ENCODE measurements at places on chromosomes 12 and 14. TPM values are rescaled to one million over a fixed set of nuclear protein-coding genes. Genes with fewer than 3 reads are reported as not detected.

GRCh38 chr12:61781021-61781581, 479.1 kb upstream of the USP15 start:
- no peak for DNase-seq

DNA sequence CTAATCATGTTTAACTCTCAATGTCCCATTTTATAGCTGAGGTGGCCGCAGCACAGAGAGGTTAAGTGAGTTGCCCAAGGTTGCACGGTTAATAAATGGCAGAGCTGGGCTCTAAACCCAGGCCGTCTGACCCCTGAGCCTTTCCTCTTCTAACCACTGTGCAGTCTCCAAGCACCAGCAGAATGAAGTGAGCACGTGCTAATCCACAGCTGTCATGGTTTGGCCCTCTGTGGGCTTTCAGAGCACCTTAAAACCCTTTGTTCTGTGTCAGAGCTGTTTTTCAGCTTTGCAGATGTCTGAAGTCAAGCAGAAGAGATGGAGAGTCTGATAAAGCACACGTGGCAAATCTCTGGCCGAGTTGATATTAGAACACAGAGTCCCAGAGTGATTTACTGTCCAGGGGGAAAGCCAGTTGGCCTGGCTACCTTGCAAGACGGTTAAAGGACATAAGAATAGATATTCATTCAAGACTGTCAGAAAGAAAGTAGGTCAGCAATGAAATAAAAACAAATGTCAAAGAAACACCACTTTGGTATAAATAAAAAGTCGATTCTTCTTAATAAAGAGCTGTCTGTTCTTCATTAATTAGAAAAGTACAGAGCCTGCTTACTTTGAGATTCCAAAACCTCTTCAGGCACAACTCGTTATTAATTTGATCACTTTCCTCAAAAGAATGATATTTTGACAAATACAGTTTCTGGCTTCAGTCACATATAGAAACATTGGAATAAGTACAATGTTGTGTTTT, 107.3 kb downstream of the CRADD start:
- DNase-seq = no peak

DNA sequence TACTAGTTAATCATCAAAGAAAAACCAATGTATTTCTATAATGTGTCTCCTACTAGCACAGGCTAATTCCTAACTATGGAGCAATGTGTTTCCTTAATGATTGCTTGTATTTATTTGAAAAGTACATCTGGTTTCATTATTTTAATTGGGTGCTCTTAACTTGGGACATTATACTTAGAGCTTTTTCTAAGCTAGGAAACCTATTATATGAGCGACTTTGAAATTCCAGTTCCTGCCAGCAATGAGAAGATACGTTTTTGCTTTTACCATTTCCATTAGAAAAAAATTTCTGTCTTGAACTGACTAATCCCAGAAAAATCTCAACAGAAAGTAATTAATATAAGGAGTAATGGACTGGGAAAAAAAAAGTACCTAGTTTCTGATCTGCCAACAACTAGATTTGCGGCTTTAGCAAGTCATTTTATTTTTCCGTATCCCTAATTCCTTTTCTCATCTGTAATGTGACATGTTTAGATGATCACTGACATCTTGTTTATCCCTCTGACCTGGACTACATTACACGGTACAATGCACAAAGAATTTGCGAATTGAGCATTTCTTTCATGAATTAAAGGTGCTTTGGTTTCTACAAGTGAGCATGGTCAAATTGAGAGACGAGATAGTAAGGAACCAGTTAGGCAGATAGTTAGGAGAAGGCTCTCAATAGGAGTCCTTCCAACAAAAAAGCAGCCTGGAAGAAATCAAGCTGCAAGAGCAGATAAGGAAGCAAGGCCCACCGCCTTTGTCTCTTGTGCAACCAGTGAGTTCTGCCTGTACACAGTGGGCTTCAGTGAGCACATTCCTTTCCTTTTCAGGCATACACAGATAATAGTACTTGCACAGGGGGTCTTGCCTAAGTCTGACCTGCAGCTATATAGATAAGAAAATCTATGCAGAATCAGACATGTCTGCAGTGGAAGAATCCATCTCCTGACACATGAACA, 1765.0 kb upstream of the FLRT2 start:
- DNase-seq = no peak

DNA sequence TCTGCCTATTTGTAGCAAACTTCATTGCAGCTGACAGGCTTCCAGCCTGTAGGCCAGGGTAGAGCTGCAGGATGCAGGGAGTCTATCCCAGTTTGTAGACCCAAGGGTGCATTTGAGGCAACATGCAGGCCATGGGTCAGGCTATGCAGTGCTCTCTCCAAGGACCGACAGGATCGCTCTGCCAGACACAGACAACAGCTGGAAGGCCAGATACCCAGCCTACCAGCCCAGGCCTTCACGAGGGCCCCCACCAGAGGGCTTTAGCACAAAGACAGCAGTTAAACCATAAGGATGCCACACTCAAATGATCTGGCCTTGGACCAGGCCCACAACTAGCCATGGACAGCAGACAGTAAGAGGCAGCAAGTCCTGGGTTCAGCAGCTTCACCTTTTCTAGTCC, 10.3 kb downstream of the KCTD10 start:
- DNase-seq = no peak

- peak; percentile 44 for DNase-seq
These were observed 745 bp downstream of the CDCA4 start for GRCh38 chr14:105019861-105020814.

- no peak for DNase-seq
These were observed 298.1 kb downstream of the EGLN3 start for GRCh38 chr14:33652566-33653307.

DNA sequence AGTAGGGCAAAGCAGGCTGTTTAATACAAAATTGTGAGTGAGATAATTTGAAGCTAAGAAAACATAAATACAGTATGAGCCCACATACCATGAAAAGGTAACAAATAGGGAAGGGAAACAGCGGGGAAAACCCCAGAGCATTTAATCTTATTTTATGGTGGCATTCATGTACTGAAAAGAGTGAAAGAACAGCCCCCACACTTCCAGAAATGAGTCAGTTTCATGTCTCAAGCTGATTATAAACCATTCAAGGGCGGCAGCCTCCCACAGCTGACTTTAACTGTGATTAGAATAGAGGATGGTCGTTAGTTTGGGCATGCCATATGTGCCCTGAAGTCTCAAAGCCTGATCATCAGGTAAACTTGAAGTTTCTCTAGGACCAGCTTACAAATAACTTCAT, 64.5 kb downstream of the FOXG1 start:
- DNase-seq = no peak

- DNase-seq = no peak
These were observed 376.5 kb downstream of the C12orf75 start for GRCh38 chr12:105706973-105707334.

DNA sequence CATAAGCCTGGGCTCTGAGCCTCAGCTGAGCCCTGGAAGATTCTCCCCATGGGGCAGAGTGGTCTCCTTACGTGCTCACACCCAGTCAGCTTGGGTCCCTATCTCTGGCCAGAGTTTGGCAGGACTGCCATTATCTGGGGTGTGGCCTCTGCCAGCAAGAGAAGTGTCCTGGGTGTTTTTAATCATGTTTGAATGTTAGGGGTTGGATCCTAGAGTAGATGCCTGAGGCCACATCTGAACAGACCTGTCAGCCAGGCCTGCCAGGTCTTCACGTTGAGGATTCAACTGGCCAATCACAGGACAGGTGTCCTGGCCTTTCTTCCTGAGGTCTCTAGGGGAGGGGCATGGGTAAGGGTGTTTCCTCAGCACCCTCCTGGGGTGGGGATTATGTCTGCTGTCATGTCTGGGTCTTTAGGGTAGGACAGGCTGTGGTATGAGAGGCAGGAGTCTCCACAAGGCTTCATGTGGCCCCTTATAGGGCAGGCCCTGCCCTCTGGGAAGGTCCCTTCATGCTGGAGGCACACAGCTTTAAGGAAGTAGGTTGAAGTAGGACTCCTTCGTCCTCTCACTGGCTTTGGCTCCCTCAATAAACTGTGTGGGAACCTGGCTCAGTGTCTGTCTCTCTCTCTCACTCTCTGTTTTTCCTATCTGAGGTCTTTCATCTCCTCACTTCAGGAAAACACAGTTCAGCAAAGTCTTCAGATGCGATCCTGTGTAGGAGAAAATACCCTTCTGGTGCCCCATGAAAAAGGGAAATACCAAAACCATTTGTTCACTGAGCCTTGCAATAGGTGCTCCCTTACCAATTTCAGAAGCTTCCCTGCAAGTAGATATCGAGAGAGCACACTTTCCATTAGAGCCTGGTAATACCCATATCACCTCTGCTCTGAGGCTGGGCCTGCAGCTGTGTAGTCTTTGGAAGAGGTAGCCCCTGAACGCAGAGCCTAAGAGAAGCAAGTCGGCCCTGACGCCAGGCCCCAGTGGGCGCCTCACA, 6.7 kb upstream of the FITM1 start:
- no peak for DNase-seq

GRCh38 chr14:64891839-64892375, 12.2 kb upstream of the SPTB start:
- DNase-seq = no peak

Gene KRT6C
- not detected for polyA plus RNA-seq

Gene CABP1
- 1.4 TPM for polyA plus RNA-seq

Gene RNASE7
- polyA plus RNA-seq = 0.13 TPM

Gene CCND2
- polyA plus RNA-seq = 58.9 TPM

Gene KRT81
- polyA plus RNA-seq = not detected

Measured in right lung (tissue), 10 donors.